ENCODE measurements at places on chromosomes 4 and X. TPM values are rescaled to one million over a fixed set of nuclear protein-coding genes. Genes with fewer than 3 reads are reported as not detected.

The CLCN5 gene
- 10.5 TPM for total RNA-seq

The MAGEC1 gene
- not detected for total RNA-seq

DNA sequence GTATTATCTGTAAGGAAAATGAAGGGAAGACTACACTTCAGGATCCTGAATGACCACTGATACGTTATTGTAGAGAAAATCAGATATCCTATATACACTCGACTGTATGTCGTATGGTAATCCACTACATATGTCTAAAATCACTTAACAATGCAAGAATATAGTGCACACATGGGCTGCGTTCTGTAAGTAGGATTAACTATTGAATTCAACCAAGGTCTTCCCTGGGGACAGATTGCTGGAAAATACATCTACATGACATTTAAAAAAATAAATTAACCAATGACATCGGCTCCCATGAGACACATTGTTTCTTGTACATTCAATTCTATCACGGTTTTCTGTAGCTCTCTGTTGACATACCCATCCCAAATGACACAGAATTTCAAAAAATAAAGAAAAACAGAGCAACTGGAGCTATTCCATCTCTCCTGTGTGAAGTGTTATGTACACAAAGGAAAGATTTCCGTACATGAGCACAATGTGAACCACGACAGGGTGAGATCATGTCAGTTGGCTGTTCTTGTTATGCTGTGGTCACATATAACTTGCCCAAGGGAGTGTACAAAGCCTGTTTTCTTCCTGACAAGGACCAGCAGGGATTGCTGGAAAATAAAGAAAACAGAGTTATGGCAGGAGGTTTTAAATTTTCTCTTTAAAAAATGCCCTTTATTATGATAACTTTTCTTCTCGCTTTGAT, 6.1 kb downstream of the ENOX2 start:
- no peaks in the 10 kb centered on the region for H3K27me3 ChIP-seq
- DNase-seq, result no peak
- no peaks in the 10 kb centered on the region for H3K4me1 ChIP-seq
- no peaks in the 10 kb centered on the region for H3K36me3 ChIP-seq
- H3K27ac ChIP-seq, result no peak overlapping the region
- H3K4me3 ChIP-seq, result no peak overlapping the region

DNA sequence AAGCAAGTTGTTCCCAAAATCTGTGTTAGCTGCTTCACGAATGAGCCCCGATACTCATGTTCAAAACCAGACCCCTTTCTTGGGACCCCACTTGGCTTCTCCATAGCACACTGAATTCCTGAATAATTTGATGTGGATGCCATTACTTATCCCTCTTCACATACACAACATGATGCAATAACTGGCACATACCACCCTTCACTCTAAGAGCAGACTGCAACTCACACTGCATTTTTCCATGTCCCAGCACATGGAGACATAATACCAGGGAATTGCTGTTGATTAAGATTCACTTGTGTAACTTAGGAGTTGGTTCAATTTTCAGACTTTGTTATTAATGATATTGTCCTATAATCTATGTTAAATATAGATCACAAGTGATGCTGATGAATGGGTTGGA, 213.4 kb downstream of the MAML3 start:
- DNase-seq, result no peak
- no peaks in the 10 kb centered on the region for H3K36me3 ChIP-seq
- H3K27me3 ChIP-seq, result no peaks in the 10 kb centered on the region
- no peak overlapping the region for H3K4me3 ChIP-seq
- no peak overlapping the region for H3K27ac ChIP-seq
- H3K4me1 ChIP-seq, result peaks cover 12% of the 10 kb centered on the region

DNA sequence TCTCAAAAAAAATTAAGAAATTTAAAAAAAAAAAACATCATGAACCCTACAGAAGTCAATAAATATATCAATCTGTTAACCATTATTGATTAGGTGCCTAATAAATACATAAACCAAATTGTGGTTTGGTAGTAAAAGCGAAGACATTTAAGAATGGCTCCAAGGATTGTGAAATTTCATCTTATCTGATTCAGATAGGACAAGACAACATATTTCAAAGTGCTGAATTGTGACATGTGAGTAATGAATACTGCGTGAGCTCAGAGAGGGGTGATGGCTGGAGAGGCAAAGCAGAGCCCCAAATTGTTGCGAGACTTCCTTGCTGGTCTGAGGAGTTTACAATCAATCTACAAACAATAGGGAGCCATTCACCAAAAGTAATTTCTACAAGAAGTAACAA, 8.2 kb downstream of the AMBN start:
- H3K4me3 ChIP-seq, result no peak overlapping the region
- no peak for DNase-seq
- H3K27me3 ChIP-seq, result no peaks in the 10 kb centered on the region
- H3K36me3 ChIP-seq, result no peaks in the 10 kb centered on the region

Data from GM23338 (cell line).